ENCODE measurements at places on chromosomes 11 and 22.

DNA sequence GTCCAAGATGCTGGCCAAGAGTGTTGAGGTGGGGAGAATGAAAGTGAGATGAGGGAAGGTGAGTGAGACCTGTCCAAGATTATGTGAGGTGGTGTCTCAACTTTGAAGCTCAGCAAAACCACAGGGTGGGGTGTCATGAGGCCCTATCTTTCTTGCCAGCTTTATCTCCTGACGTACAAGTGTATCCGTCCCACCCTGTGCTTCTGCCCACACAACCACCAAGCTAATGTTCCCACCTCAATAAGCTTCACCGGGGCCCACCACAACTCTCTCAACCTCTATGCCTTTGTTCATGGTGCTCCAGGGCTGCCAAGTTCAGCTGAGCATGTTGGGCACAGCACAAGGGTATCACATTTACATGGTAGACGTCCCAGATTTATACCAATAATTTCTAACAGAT, 7.1 kb upstream of the TPST2 start:
- no peak for DNase-seq

DNA sequence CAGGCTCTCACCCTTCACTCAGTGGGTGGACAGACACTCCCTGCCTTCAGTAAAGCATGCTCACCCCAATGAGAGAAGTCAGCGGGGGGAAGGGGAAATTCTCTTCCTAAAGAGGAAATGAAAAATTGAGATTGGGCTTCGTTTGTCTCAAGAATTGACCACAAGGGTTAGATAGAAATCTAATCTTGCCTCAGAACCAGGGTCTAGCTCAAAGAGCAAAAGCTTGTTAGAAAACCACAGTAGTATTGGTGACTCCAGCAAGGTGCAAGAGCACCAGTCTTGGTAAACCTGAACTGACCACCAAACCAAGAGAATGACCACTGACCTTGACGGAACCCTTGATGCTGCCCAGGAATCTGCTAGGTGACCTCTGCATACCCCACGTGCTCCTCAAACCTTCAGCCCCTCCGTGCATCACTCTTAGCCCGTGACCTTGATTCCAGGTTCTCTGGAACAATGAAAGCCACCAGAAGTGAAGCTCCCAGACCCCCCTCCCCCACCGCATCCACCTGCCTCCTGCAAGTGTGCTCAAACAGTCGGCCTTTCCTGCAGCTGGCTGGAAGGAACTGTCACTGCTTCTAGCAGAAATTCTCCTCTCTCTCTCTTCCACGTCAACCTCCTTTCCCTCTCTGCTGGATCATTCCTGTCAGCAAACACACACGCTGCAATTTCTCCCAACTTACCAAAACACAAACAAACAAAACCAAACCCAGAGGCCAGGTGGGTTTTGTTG, 3.1 kb upstream of the TMA7B start:
- DNase-seq: no peak

DNA sequence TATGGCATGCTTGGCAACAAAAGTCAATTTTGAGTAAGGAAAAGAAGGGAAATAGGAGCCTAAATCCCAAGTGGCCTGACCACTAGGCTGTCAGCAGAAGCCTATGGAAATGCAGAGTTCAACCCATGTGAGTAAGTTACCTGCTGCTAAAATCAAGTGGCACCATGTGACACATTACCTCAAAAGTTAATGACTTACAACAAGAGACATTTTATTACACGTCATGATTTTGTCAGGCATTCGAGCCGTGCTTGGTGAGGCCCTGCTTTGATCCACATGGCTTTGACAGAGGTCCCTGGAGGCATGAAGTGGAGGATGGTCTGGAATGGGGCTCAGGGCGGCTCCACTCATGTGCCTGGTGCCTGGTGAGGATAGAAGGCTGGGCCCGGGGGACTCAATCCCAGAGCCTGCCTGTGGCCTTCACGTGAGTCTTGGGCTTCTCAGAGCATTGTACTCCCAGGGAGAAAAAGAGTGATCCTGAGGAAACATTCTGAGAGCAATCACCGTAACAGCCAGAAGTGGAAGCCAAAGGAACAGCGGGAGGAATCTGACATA, 339.1 kb upstream of the B3GAT1 start:
- DNase-seq: no peak

- no peak for DNase-seq
Observed at GRCh38 chr11:76978818-76979217, 55.4 kb upstream of the B3GNT6 start.

DNA sequence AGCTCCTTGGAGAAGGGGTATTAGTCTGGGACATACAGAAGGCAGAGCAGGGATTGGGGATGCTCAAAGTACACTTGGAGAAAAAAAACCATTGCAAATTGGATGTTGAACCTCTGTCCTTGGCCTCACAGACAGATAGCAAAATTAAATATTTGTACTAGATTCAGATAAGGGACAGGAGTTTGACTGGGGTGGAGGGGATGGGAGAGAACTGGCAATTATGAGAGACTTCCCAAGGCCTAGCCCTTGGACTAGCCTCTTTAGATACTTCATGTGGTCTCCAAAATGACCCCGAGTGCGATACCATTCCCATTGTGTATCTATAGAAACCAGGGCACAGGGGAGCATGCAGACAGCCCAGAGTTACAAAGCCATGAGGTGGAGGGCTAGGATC, 15.5 kb downstream of the DGAT2 start:
- DNase-seq: no peak

DNA sequence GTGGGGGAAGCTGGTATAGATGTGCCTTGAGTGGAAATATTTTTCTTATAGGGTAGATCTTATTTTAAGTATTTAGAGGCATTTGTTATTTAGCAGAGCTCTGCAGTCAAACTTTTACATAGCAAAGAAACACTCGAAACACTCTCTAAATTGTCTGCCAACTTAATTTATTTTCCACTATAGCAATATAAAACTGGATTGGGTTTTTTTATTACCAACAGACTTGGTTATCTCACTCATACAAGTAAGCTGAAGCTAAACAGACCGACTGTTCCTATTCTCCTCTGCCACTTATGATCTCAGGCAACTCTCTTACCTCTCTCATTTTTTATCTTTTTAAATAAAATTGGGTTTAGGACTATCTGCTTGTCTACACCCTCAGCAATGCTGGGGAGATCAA, 4.6 kb downstream of the RAB38 start:
- no peak for DNase-seq

DNA sequence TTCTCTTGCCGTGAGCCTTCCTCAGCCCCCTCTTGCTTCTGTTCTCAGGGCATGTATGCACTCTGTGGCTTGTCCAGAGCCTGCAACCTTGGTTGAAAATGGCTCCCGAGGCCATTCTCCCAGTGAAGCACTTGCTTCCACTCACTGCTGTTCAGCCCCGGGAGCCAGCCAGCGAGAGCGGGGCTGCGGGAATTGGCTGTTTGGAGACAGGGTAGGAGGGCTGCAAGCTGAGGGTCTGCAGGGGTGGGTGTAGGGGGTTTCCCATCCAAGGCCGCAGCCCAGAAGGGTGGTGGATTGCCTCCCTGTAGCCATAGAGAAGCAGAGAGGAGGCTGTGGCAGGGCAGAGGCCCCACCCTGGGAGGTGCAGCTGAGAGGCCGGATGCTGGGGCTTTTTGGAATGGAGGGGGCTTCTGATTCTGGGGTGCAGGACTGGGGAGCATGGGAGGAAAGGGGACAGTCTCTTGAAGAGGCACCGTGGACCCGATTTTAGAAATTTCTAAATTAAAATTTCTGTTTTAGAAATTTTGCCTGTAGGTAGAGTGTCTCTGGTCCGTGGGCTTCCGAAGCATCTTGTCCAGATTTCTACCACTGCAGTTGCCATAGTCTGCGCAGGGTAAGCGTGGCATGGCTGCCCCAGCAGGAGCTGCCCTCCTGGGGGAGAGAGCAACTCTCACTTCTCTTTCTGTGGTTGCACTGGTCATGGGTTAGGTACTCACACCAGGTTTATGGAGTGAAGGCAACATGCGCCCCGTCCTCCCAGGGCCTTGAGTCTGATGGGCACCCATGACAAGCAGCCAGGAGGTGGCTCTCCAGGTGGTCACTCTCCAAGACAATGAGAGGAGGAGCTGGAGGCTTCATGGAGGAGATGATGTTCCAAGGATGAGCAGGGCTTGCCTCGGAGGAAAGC, 100.2 kb downstream of the TBC1D22A start:
- no peak for DNase-seq

DNA sequence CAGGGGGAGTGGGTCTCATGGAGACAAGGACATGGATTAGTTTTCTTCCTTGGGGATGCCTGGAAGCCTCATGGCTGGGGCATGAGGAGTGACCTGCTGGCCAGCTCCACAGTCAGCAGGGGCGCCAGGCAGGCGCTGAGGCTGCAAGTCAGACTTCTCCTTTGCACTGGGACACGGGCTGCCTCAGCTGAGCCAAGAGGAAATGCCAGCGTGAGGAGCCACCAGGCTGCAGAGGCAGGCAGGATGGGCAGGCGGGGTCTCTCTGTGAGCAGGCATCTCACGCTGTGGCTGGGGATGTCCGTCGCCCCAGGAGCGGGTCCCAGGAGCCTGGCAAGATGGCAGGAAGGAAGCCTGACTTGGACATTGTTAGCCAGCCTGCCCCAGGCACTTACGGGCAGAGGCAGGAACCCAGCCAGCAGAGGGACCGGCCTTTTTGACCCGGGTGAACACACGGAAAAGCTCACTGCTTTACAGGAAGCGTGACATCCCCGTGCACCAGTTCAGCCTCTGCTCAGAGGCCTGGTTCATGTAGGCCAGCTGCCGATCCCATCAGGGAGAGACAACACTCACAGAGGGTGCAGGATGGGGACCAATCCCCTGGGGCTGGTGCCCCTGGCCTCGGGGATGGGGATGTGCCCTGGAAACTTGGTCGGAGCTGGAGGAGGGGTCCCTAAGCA, 10.2 kb downstream of the GNB1L start:
- no peak for DNase-seq

DNA sequence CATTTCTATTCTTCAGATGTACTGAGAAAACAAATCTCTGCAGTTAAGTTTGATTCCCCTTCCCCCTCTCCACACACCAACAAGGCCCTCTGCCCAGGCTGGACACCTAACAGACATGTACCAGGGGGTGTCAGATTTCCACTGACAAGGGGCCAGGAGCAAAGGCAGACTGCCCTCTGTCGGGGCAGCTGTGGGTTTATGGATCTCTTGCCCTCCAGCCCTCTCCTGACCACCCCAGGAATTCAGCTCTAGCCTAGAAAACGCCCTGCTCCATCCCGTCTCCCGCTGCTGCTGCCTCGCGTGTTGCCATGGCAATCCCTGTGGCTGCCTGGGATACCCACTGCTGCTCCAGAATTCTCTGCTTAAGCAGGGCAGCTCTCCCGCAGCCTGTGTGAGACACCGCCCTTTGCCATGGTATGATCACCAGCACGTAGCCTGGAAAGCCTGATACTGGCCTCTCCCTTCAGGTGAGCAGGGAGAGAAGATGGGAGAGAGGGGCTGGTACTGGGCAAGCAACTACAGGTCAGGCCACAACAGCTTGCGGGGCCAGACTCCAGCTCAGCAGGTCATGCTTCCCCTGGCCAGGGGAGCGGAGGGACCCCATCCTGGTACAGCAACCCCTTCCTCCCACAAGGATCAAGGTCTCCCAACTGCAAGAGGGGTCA, 41.6 kb downstream of the BUD13 start:
- DNase-seq: no peak

GRCh38 chr22:41288245-41288946, 2.4 kb upstream of the RANGAP1 start:
- no peak for DNase-seq

DNA sequence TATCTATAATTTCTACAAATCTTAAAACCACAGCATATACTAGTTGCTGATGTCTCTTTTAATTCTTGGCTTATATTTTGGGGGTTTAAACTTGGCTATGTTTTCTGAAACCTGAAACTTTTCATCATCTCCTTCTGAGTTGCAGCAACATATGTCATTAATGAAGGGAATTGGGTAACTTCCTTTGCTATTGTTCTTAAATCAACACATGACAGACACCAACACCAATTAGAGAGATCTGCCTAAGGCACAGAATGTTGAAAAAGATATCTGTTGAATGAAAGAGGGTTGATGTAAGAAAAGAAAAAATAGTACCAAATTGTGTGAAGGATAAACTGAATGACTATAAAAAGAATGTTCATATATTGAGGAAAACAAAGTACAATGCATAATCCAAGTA, 10.3 kb upstream of the GAS2 start:
- no peak for DNase-seq

- no peak for DNase-seq
Observed at GRCh38 chr11:112881461-112881860, 79.8 kb upstream of the NCAM1 start.

DNA sequence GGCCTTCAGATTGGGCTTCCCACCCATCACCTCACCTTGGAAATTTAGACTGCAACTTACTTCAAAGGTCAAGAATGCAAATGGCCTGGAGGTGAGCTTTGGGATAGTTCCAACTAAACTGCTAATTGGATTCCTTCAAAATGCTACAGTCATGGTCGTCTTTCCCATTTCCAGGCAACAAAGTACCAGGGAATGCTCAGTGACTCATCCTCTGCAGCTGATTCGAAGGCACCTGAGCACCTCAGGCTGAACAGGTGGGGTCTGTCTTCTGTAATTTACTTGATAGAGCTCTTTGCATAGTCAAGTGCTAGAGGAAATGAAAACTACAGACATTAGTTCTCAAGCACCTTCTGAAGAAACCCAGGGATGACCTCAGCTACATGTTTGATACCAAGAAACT, 20.5 kb upstream of the FSHB start:
- DNase-seq: no peak

- no peak for DNase-seq
Observed at GRCh38 chr22:32951807-32952153, 106.4 kb downstream of the SYN3 start.

GRCh38 chr22:46595545-46595944, 24.6 kb upstream of the GRAMD4 start:
- DNase-seq: no peak

GRCh38 chr22:39960791-39961746, 872 bp downstream of the TMA7B start:
- DNase-seq: peak; percentile 34

DNA sequence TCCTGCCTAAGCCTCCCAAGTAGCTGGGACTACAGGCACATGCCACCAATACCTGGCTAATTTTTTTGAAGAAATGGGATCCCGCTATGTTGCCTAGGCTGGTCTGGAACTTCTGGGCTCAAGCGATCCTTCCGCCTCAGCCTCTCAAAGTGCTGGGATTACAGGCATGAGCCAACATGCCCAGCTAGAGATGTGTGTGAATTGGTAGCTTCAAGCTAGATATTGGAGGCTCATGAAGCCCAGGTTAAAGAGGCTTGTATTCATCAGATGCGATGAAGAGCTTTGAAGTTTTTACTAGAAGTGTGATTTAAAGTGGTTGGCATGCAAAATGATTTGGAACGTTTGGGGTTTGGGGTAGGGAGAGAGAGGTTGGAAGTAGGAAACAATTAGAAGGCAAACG, 19.6 kb downstream of the NF2 start:
- no peak for DNase-seq

GRCh38 chr11:28228196-28228895, 120.2 kb downstream of the METTL15 start:
- DNase-seq: no peak

GRCh38 chr11:125214601-125215565, 50.3 kb downstream of the PKNOX2 start:
- DNase-seq: no peak
